GM12891 (cell line): ENCODE measurements at places on chromosomes 11 and 22.

DNA sequence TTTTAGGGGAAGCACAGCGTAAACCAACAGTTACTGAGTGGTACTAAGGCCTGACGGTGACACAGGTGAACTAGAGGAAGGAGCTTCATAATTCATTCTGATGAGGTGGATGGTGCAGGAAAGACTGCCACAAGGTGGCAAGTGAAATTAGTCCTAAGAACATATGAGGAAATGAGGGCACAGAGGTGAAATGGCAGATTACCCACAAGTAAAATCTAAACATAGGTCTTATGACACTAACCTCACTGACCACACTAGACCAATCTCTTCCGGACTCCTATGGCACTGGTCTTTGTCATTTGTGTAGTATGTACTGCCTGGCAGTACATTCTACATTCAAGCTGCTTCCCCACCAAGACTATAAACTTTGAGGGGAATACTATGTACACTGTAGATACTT, 20.2 kb downstream of the GAB2 start:
- DNase-seq, result no peak

- DNase-seq, result no peak
Observed at GRCh38 chr11:12079726-12080556, 30.4 kb upstream of the MICAL2 start.

- DNase-seq, result no peak
Observed at GRCh38 chr11:2844996-2845395, 40.6 kb downstream of the CDKN1C start.

DNA sequence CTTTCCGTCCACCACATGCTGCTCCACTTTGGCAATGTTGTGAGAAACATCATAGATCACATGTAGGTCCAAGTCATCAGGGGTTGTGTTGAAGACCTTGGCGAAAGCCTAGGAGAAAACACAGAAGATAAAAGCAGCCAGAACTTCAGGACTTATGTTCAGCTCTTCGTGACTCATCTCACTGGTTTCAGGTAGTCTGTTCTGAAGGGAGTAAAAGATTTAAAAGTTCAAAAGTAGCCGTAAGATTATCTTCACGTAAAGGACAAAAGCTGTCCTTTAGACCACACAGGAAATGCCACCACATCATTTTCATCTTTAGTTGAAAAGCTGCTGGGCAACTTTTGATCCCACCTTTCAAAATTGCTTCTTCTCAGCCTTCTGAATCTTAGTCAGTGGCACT, 16.9 kb downstream of the RTCB start:
- DNase-seq, result no peak

DNA sequence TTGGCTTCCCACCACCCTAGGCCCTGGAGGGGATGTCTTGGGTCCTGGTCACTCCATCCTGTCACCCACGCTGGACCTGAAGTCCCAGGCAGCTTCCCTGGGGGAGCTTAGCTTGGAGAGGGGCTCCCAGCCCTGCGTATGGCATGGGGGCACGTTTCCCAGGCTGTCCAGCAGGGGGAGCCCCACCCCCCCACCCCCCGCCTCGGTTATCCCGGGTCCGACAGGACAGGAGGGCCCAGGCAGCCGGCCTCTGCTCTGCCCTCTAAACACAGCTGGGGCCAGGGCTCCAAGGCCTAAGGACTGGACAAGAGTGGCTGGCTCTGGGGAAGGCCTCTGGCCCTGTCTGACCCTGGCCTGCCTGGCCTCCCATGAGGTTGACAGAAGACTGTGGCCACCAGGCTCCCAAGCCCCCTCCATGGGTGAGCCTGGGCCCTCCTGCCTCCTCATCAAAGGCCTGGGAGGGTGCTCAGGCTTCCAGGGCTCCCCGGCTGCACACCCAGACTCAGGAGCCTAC, 104.8 kb downstream of the NECTIN1 start:
- peak; percentile 73 for DNase-seq

- DNase-seq, result no peak
Observed at GRCh38 chr11:46808799-46809431, 37.2 kb downstream of the CKAP5 start.

GRCh38 chr11:121741351-121741760, 288.6 kb upstream of the SORL1-AS1 start:
- DNase-seq, result no peak

DNA sequence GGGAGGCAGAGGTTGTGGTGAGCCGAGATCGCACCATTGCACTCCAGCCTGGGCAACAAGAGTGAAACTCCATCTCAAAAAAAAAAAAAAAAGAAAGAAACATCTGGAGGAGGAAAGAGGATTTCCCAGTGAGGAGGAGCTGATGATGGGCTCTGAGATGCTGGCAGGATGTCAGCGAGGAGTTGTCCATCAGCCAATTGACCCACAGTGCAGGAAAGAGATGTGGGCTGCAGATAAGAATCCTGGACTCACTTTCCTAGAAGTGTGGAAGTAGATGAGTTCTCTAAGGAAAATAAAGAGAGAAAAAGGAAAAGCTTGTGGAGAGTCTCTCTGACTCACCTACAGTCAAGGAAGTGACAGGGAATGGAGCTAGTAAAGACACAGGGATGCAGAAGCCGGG, 9.7 kb downstream of the IZUMO1R start:
- DNase-seq, result no peak

- DNase-seq, result no peak
Observed at GRCh38 chr11:97850701-97851100, 1170.0 kb upstream of the CNTN5 start.
